ENCODE measurements at places on chromosomes 3 and 15. TPM values are rescaled to one million over a fixed set of nuclear protein-coding genes. Genes with fewer than 3 reads are reported as not detected.

DNA sequence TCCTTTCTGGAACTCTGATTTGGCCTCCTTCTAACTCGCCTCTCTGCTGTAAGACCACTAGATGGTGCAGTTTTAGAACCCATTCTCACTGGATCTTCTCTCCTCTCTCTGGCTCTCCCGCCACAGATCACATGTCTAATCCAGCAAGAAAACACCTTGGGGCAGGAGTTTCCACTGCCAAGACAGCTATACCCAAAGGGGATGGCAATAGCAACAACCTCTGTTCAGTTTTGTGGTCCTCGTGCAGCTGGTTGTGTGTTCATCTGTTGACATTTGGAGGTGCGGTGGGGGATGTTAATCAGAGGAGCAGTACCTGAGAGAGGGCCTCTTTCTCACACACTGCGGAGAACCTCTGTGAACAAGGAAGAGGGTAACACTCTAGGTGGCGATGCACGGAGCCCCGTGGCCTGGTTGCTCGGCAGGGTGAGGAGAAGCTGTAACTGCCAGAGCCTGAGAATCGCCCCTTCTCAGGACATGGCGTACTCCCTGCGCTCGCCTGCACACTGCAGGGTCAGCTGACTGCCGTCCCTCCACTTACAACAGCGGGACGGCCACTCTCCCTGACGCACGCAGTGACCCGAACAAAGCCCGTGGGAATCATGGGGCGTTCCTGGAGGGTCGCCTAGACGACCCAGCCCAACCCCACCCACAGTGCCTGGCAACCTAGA is at the start of gene TEX55:
Gene TEX55, plus strand, starts transcription at position 666 of the 668 bp plus-strand sequence. CDS start 25 bp downstream, outside the sequence.
- H3K4me3 ChIP-seq = no peak within 1 kb of the TSS
- peak; percentile 30 for DNase-seq
- H3K4me1 ChIP-seq = no peaks in the 10 kb centered on the region
- H3K36me3 ChIP-seq = no peaks in the 10 kb centered on the region
- no peak within 1 kb of the TSS for H3K27ac ChIP-seq
- H3K27me3 ChIP-seq = no peaks in the 10 kb centered on the region

GRCh38 chr3:133859381-133860234 is 36.1 kb downstream of the RAB6B start:
- H3K27ac ChIP-seq = no peak overlapping the region
- no peak overlapping the region for H3K4me3 ChIP-seq
- no peak for DNase-seq
- no peaks in the 10 kb centered on the region for H3K4me1 ChIP-seq

Gene MUC4
- not detected for total RNA-seq

Gene CX3CR1
- total RNA-seq = not detected

Gene PYGO1
- 2.6 TPM for total RNA-seq

Gene TM6SF1
- total RNA-seq = not detected

Measured in HepG2 (cell line).